HFF-Myc (cell line): ENCODE measurements at places on chromosomes 1 and 21.

DNA sequence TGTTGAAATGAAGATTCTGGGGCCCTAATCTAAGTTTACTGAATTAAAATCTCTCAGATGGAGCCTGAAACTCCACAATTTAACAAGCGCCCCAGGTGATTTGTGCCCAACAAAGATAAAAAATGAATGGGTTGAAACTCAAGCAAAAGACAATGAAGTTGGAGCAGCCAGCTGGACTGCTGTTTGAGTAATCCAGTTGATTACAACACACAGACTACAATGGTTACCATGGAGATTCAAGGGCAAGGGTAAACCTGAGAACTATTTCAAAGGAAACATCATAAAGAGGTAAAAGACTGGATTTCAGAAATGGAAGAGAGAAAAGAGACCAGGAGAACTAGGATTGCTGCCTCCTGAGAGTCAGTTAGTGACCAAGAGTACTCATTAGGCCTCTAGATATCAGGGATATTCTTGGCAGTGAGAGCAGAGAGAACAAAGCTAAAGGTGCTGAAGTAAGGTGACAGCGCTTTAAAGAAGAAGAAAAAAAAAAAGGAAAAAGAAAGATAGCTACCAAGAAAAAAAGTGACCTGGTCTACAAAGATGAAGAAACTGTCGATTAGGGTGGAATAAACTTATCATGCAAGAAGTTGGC is 44.5 kb downstream of the LRRC53 start:
- DNase-seq = no peak

DNA sequence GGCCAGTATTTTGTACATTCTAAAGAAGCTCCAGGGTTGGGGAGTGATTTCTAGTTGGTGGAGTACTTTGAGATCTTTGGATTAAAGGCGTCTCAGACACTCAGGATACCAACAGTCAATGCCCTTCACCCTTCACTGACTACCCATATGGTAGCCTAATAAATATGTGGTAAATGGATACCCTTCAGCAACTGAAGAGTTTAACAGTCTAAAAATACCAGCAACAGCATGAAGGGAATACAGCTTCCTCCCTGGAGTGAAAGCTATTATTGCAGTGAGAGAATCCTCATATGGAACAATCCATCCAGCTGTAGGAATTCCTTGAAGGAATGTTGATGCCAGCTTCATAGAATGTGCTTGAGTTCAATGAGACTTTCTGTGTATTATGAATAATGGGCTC is 26.8 kb downstream of the DNAJC11 start:
- DNase-seq = no peak

DNA sequence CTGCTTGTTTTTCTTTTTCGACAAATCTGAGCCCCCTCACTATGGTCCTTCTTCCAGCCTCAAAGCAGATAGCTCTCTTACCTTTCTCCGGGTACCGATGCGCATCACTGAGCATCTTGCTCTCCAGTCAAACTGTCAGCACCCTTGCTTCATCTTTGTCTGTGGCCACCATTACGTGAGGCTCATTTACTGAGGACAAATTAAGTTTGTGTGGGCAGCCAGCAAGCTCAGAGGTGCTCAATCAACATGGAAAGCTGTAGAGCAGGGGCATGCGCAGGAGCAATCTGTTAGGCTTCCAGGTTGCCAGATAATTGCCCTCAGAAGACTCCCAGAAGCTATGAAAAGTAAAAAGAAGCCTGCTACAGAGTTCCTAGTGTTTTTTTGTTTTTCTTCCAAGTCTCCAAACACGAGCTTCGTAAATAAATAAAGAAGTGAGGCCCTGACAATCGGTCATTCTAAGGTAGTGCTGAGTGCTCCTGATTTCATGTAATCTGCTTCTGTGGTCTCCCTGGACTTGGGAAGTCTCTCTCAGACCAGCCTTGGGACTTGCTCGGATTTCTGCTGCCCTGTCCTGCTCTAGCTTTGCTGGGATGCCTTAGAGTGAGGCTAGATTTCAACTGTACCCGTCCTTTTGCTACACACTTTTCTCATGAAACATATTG is 1.8 kb downstream of the C1orf53 start:
- DNase-seq = no peak

DNA sequence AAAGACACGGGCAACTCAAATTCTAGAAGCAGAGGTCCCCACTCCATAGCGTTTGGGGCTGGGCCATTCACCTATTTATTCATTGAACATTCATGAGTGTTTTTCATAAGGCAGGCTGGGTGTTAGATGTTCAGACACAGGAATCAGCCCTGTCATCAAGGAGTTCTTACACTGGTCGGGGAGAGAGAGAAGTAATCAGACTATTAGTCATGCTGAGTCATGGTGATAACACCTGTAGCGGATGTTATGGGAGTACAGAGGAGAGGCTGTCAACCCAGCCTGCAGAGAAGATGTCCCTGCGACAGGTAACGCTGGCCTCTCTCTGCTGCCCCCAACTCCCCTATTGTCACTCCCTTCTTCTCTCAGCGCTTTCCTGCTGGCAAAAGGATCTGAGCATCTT is 17.2 kb downstream of the LY9 start:
- DNase-seq = no peak

GRCh38 chr1:161241682-161242081 is 3.7 kb upstream of the NR1I3 start:
- DNase-seq = no peak

GRCh38 chr1:178543290-178543607 is 30.3 kb downstream of the TEX35 start:
- DNase-seq = no peak

- DNase-seq = no peak
These were observed 108.4 kb downstream of the CAPN8 start for GRCh38 chr1:223557130-223557475.

- peak; percentile 44 for DNase-seq
These were observed 256.3 kb upstream of the IRF2BP2 start for GRCh38 chr1:234866007-234866866.

- DNase-seq = no peak
These were observed 30.4 kb downstream of the SLC30A10 start for GRCh38 chr1:219897914-219898313.

GRCh38 chr1:27102707-27103468 is 52.0 kb downstream of the SLC9A1 start:
- DNase-seq = no peak

DNA sequence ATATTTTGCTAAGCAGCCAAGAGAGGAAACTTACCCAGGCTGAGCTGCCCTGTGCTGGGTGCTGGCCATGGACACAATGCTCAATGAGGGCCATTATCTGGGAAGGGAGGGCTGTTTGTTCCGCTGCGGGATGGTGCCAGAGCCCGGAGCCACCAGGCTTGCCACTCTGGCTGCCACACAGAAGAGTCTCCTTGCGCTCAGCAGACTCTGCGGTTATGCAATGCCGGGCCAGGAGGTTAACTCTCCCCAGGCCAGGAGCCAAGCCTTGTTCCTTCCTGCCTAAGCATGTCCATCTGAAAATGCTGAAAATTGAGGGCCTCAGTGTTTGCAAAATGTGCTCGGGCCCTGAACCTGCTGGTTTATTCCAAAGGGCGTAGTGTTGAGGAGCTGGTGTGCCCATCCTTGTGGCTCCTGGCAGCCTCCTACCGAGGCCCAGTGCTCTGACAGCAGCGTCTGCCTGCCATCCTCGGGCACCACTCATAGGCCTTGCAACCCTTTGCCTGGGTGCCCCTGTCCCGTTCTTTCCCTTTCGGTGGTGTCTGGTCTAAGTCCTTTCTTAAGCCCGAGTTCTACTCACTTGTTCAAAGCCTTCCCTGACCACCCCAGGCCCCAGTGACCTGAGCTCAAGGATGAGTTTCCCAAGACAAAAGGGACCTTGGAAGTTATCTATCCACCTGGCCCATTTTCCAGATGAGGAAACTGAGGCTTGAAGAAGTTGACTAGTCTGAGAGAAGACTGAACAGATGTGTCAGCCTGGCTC is 133.8 kb upstream of the EDN2 start:
- no peak for DNase-seq
